ENCODE measurements at places on chromosomes 2 and 18.

DNA sequence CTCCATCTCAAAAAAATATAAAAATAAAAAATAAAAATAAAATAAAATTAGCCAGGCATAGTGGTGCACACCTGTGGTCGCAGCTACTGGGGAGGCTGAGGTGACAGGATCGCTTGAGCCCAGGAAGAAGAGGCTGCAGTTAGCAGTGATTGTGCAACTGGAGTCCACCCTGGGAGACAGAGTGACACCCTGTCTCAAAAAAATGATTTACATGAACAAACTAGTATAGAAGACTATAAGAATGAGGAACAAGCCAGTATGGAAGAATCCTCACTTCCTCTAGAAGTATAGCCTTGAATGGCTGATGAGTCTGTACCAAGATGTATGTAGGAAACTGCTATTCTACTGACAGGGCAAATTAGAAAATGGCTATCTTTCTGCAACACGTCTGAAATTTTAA lies 10.9 kb downstream of the YES1 start:
- no peak for DNase-seq

DNA sequence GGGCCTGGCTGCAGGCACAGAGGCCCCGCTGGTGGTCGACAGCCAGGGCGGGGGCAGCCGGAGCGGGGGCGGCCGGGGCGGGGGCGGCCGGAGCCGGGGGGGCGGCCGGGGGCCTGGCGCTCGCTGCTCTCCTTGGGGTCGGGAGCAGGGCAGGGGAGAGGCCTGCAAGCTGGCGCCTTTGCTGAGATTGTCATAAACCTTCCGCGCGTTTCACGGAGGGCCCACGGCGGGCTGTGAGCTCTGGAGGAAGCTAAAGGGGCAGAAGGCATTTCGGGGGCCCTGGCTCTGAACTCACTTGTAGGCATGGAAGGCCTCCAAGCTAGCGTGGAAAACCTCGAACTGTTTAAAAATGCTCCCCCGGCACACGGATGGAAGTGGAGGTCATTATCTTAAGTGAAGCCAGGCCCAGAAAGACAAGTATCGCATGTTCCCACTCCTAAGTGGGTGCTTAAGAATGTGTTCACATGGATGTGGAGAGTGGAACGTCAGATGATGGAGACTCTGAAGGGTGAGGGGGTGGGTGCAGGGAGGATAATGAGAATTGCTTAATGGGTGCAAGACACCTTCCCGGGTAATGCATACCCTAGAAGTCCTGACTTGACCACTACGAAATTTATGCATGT lies 629 bp downstream of the PRELID3A start:
- DNase-seq, result no peak

- no peak for DNase-seq
Measured at GRCh38 chr2:29160184-29160583, 45.0 kb downstream of the CLIP4 start.

GRCh38 chr2:239602290-239603282 lies 201.8 kb upstream of the HDAC4 start:
- no peak for DNase-seq

DNA sequence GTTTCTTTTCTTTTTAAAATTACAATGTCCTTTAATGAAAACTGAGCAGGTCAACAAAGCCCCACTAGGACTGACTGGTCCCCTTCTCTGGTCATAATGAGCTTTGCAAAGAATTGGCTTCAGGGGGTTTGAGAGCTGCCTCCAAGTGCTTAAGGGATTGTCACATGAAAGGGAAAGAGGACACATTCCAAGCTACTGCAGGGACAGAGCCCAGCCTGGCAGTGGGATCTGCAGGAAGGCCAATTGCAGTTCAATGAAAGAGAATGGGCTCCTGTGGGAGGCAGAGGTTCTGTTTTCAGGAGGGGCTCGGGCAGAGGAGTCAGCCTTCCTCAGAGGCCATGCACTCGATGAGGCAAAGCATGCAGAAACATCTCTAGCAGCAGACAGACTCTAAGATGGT lies 84.1 kb upstream of the ACKR3 start:
- no peak for DNase-seq

DNA sequence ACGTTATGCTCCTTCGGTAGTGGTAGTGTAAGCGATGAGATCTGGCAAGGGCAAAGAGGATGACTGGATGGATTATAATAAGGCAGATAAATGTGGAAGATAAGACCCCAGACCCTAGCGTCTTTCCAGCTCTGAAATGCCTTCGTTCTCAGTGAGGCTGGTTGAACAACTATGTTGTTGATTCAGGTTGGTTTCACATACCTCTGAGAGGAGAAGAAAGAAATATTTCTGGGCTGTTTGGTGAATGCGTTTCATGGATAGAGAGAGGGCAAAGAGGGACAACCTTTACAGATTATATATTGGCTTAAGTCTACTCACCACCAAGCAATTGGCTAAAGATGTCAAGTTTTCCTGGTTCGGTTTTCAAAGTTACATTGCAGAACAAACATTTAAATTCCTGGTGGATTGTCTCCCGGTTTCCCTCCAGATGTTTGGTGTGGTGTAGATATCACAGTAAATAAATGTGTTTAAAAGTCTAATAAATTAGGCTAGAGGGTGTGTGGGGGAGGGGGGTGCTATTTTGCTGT lies 190.1 kb upstream of the GLI2 start:
- no peak for DNase-seq

DNA sequence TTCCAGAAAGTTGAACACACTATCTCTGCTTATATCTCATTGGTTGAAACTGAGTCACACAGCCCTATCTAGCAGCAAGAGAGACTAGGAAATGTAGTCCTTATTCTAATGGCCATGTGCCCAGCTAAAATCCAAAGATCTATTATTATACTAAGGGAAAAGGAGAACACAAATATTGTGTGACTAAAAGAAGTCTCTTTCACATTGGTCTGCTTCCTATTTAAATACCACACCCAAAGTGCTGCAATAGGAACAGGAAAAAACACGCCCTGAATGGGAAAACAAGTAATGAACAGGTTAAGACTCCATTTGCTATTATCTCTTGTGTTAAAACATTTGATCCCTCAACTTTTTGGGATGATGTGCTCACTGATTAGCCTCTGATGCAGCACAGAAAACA lies 86.8 kb upstream of the BARD1 start:
- no peak for DNase-seq

- DNase-seq, result no peak
Measured at GRCh38 chr2:137930146-137930545, 34.1 kb upstream of the HNMT start.

GRCh38 chr2:38394903-38395341 lies 17.8 kb upstream of the ATL2 start:
- no peak for DNase-seq

DNA sequence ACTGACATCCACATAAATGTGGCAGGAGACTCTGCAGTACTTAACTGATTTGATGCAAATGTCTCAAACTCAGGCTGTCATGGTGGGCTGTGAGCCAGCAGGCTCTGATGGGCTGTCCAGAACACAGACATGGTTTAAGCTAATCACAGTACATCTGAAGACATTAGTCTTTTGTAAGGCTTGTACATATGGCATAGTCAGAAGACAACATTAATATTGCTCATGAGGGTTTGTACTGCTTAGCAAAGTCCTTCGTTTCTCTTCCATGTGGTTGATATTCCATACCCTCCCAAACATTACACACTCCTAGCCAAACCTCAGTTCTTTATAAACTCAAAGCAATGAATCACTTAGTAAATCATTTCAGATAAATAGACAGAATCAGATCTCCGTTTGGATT lies 330.6 kb downstream of the RND3 start:
- DNase-seq, result no peak

- DNase-seq, result no peak
Measured at GRCh38 chr2:138028538-138028937, 64.3 kb downstream of the HNMT start.

DNA sequence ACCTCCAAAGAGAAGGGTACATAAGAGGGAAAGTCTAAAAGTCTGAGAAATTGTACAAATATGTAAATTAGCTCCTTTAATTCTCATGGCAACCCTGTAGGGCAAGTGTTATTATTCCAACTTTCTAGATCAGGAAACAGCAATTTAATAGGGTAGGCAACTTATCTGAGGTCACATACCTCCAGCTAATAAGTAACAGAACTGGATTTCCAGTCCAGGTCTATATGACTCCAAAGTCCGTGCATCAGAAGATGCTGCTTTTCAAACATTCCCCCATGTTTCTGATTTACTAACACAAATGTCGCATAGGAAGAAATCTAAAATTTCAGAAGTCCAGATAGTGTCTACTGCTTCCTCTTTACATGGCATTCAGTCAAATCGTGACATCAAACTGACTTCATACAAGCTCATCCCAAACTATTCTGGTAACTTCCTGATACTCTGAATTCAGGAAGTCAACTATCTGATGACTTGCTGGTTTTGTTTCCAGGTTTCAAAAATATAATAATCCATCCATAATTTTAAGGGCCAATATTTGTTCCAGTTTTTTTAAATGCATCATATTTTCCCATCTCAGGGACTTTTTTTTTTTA lies 419.3 kb upstream of the ACVR2A start:
- no peak for DNase-seq

GRCh38 chr2:193331676-193332075 lies 1136.9 kb upstream of the TMEFF2 start:
- no peak for DNase-seq

GRCh38 chr2:77310416-77310815 lies 211.8 kb downstream of the LRRTM4 start:
- no peak for DNase-seq

DNA sequence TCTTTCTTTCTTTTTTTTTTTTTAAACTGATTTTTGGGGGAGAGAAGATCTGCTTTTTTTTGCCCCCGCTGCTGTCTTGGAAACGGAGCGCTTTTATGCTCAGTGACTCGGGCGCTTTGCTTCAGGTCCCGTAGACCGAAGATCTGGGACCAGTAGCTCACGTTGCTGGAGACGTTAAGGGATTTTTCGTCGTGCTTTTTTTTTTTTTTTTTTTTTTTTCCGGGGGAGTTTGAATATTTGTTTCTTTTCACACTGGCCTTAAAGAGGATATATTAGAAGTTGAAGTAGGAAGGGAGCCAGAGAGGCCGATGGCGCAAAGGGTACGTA lies 587 bp downstream of the MEIS1 start:
- no peak for DNase-seq

GRCh38 chr18:44048435-44048834 lies 632.3 kb upstream of the SETBP1 start:
- DNase-seq, result no peak

DNA sequence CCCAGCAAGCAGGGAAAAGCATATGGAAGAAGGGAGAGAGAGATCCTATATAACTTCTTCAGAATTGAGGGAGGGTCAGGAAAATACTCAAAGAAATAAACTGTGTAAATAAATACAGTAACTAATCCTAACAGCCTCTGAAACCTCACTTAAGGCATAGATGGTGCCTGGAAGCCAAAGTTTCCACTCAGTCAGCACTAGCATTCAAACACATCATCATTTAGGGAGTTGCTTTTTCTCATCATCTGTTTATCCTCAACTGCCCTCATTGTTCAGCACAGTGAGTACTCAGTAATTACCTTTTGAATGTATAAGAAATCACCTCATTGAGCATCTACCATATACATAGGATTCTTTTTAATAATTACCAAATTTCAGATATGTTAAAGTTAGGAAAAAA lies 262.9 kb downstream of the C1D start:
- DNase-seq, result no peak

GRCh38 chr2:55519938-55520885 lies 694 bp downstream of the CFAP36 start:
- peak; percentile 10 for DNase-seq

- no peak for DNase-seq
Measured at GRCh38 chr2:227706859-227707258, 11.0 kb downstream of the SLC19A3 start.

GRCh38 chr2:204753841-204754240 lies 208.6 kb downstream of the PARD3B start:
- DNase-seq, result no peak

DNA sequence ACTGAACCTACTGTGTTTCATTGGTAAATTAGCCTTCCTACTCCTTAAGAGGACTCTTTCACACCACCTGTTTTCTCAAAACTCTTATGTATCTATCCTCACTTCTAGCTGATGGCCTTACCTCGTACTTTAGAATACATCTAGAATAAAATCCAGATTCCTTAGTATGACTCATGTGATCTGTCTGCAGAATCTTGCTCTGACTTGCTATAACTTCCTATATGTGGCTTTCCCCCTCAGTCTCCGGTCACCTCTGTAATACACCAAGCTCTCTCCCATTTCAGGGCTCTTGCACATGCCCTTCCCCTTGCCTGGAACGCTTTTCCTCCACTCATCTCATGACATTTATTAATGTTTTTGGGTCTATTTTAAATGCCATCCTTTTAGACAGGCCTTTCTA lies 95.6 kb upstream of the LHCGR start:
- no peak for DNase-seq

- DNase-seq, result no peak
Measured at GRCh38 chr18:51149670-51150069, 47.8 kb downstream of the MEX3C start.

- DNase-seq, result no peak
Measured at GRCh38 chr2:180077295-180077906, 70.3 kb upstream of the CWC22 start.

DNA sequence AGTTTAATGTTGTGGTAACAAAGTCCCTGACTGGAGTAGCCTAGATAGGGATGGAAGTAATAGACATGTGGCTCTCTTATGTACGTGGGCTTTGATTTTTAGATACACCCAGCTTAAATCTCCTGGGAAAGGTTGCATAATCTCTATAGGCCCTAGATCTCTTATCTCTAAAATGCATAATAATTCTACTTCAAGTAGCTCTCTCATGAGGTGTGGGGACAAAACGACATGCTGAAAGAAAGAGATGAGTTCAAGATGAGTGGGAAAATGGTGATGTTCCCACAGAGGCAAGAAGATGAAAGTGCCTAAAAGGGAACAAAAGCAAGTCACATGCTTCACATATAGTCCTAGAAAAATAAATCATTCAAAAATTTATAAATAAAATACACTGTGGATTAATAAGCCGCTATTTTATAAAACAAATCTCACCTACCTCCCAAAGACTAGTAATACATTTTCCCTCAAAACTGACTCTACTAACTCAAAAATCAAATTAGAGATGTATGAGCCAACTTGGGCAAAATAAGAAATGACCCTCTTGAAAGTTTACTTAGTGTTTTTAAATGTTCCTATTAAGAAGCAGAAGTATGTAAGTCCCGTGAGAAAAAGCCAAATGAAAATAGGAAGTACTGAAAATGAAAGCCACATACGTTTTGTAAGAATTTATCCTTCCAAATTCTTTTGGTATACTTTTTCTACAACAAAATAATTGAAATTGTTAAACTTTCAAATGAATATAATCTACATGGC lies 148.2 kb upstream of the ITGA4 start:
- DNase-seq, result no peak

DNA sequence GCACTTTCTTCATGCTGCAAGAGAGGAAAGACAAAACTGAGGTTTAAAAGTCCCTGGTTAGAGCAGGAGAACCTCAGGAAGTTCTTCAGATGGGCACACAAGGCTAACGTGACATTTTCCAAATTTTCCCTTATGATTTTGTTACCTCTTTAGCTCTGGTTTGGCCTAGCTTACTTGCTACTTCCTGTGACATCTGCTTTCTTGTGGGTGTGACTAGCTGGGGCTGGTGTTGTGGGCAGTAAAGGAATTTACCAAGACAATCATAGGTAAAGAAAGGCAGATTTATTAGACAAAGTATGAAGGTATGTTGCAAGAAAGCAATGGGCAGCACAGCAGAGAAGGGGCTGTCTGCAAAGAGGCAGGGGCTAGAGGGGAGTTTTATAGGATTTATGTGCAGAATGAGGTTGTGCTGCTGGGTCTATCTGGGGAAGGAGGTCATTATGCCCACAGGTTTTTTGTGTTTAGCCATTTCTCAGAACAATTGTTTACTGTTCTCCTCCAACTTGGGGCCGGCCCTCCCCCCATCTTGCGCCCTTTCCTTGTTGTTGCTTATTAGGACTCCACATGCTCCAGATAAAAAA lies 6.7 kb upstream of the TNP1 start:
- no peak for DNase-seq

GRCh38 chr18:6255116-6255705 lies 159.5 kb downstream of the L3MBTL4 start:
- no peak for DNase-seq
